Activated CD8-positive, alpha-beta T cell treated with anti-CD3 and anti-CD28 coated beads, Interleukin-2, amount 10 ng/mL, durations not matched to agents 7 days and 5 days (primary cell): ENCODE measurements at places on chromosomes 5 and 9. TPM values are rescaled to one million over a fixed set of nuclear protein-coding genes. Genes with fewer than 3 reads are reported as not detected.

FLT4 gene
- 0.90 TPM for total RNA-seq

PCDHGB2 gene
- 0.13 TPM for total RNA-seq

DNA sequence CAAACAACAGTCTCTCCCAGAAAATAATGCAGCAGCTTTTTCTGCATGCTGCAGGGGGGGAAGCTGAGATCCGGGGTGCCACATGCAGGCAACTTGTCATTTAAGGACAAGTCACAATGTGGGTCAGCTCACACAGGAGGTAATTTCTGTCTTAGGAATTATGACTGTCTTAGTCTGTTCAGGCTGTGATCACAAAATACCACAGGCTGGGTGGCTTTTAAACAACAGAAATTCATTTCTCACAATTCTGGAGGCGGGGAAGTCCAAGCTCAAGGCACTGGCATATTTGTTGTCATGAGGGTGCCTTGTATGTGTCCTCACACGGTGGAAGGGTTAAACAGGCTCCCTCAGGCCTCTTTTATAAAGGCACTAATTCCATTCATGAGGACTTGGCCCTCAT, 127.7 kb downstream of the DIRAS2 start:
- H3K36me3 ChIP-seq: no peaks in the 10 kb centered on the region
- no peak overlapping the region for H3K4me3 ChIP-seq
- no peak for DNase-seq
- peaks cover 10% of the 10 kb centered on the region for H3K27me3 ChIP-seq

- no peaks in the 10 kb centered on the region for H3K36me3 ChIP-seq
- no peak overlapping the region for H3K4me3 ChIP-seq
- no peaks in the 10 kb centered on the region for H3K4me1 ChIP-seq
- no peak overlapping the region for H3K27ac ChIP-seq
- no peak for DNase-seq
Observed at GRCh38 chr9:18143073-18143745, 330.7 kb upstream of the ADAMTSL1 start.

DNA sequence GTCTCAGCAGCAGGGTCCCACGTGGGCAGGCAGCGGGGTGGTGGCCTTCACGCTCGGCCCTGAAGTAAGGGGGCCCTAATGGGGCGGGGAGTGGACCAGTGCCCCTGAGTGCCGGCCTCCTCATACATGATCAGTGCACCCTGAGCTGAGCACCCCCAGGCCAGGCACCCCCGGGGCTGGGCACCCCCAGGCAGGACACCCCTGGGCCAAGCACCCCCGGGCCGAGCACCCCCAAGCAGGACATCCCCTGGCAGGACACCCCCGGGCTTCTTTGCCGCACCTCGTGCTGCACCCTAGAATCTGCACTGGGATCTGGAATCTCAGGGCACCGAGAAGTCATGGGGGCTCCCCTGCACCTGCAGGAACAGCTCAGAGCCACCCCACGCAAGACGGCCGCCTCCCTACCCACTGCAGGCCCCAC, 51.4 kb downstream of the EXD3 start:
- no peak overlapping the region for H3K27ac ChIP-seq
- no peaks in the 10 kb centered on the region for H3K4me1 ChIP-seq
- no peak overlapping the region for H3K4me3 ChIP-seq
- no peaks in the 10 kb centered on the region for H3K27me3 ChIP-seq
- no peak for DNase-seq

SLC6A19 gene
- not detected for total RNA-seq

DNA sequence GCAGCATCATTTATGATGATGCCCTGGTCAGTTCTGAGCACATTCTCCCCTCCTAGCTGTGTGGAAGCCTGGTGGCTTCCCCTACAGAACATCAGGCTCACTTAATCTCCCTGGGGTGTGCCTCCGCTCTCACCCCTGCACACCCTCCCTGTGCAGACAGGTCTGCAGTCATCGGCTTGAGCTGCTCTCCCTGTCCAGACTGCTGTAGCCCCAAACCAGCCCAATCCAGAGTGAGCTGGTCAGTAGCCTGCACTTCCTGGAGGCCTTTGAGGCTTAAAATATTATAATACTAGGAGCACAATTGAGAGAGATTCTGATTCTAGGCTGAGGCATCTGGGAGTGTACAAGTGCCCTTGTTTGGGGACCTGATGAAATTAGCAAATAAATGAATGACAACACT, 60.2 kb downstream of the PPARGC1B start:
- no peak overlapping the region for H3K27ac ChIP-seq
- H3K36me3 ChIP-seq: peaks cover 10% of the 10 kb centered on the region
- peaks cover 2% of the 10 kb centered on the region for H3K4me1 ChIP-seq

ADAM19 gene
- 80.6 TPM for total RNA-seq

DNA sequence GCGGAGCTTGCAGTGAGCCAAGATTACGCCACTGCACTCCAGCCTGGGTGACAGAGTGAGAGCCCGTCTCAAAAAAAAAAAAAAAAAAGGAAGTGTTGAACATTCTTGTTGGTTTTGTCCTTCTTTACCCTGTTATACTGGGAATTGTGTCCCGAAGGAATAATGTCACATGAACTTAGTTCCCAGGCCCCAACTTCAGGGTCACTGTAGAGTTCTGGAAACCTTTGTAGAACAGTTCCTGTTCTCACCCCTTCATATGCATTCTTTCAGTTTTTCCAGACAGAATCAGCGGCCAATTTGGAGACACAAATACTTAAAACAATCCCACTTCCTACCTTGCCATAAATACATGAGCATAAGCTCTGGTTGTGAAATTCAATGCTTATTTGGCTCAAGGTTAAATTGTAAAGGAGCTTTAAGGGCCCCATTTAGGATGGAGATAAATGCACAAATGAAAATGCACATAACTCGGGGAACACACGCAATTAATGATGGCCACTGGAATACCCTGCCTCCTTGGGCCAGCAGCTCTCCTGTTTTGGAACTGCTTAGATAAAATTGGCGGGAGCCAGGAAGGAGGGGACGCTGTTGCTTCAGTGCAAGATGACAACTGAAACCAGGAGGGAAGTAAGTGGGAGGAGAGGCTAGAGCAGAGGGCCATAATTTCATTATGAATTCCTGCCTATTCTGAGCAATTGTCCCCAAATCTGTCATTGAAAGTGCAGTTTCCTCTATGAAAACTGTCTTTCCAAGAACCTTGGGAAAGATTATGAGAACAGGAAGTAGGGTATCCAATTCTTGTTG, 153.7 kb downstream of the FGF1 start:
- peaks cover 2% of the 10 kb centered on the region for H3K27me3 ChIP-seq
- no peak overlapping the region for H3K27ac ChIP-seq
- no peaks in the 10 kb centered on the region for H3K36me3 ChIP-seq
- no peak for DNase-seq

GRCh38 chr5:80672140-80672736, 17.5 kb upstream of the DHFR start:
- no peak overlapping the region for H3K27ac ChIP-seq
- peaks cover 3% of the 10 kb centered on the region for H3K4me1 ChIP-seq
- no peak overlapping the region for H3K4me3 ChIP-seq

DNA sequence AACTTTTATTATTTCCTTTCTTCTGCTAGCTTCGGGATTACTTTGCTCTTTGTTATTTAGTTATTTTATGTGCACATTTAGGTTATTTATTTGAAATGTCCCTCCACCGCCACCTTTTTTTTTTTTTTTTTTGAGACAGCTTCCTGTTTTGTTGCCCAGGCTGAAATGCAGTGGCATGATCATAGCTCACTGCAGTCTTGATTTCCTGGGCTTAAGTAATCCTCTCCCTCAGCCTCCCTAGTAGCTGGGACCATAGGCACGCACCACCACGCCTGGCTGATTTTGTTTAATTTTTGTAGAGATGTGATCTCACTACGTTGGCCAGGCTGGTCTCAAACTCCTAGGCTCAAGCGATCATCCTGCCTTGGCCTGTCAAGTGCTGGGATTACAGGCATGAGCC, 38.5 kb downstream of the RIC1 start:
- peaks cover 37% of the 10 kb centered on the region for H3K4me1 ChIP-seq
- H3K27me3 ChIP-seq: no peaks in the 10 kb centered on the region
- no peak overlapping the region for H3K4me3 ChIP-seq
- H3K36me3 ChIP-seq: peaks cover 62% of the 10 kb centered on the region
- H3K27ac ChIP-seq: no peak overlapping the region
- no peak for DNase-seq

GRCh38 chr5:170638454-170639220, 134.8 kb downstream of the KCNIP1 start:
- no peak overlapping the region for H3K4me3 ChIP-seq
- no peak overlapping the region for H3K27ac ChIP-seq
- DNase-seq: peak; percentile 75
- H3K36me3 ChIP-seq: no peaks in the 10 kb centered on the region

NPM1 gene
- 1,394 TPM for total RNA-seq

- no peak overlapping the region for H3K4me3 ChIP-seq
- no peak overlapping the region for H3K27ac ChIP-seq
- H3K27me3 ChIP-seq: peaks cover 2% of the 10 kb centered on the region
- DNase-seq: no peak
Observed at GRCh38 chr9:77534376-77535057, 113.6 kb downstream of the GNA14 start.

DNA sequence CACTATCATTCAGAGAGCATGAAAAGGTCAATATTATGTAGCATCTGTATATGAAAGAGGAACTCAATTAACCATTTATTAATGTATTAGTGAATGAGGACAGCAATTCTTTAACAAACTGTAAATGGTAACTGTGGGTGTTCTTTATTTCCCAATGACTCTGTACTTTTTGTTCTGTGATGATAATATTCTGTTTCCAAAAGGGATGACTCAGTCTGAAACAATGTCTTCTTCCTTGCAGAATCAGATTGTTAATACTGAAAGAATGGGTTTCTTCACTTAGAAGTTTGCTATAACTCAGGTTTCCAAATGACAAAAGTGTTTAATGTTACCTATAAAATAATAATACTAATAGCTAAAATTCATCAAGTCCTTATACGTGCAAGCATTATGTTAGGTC, 1518.7 kb upstream of the WWC1 start:
- no peak overlapping the region for H3K4me3 ChIP-seq
- H3K4me1 ChIP-seq: no peaks in the 10 kb centered on the region
- H3K36me3 ChIP-seq: no peaks in the 10 kb centered on the region
- no peak overlapping the region for H3K27ac ChIP-seq
- no peaks in the 10 kb centered on the region for H3K27me3 ChIP-seq

- DNase-seq: peak; percentile 58
- peak overlapping the region; percentile 97 for H3K4me3 ChIP-seq
- H3K27ac ChIP-seq: peak overlapping the region; percentile 98
Observed at GRCh38 chr5:134874831-134875655, 872 bp downstream of the TXNDC15 start.

- H3K4me3 ChIP-seq: no peak overlapping the region
- H3K27ac ChIP-seq: no peak overlapping the region
- no peak for DNase-seq
- peaks cover 58% of the 10 kb centered on the region for H3K4me1 ChIP-seq
Observed at GRCh38 chr5:177442066-177442826, 4.4 kb upstream of the PRR7 start.

FOXD4L4 gene
- total RNA-seq: 0.18 TPM

GRCh38 chr9:111399772-111400563, 69.9 kb upstream of the OR2K2 start:
- H3K4me1 ChIP-seq: peaks cover under 1% of the 10 kb centered on the region
- H3K36me3 ChIP-seq: peaks cover 73% of the 10 kb centered on the region
- no peak overlapping the region for H3K4me3 ChIP-seq
- no peak for DNase-seq

DNA sequence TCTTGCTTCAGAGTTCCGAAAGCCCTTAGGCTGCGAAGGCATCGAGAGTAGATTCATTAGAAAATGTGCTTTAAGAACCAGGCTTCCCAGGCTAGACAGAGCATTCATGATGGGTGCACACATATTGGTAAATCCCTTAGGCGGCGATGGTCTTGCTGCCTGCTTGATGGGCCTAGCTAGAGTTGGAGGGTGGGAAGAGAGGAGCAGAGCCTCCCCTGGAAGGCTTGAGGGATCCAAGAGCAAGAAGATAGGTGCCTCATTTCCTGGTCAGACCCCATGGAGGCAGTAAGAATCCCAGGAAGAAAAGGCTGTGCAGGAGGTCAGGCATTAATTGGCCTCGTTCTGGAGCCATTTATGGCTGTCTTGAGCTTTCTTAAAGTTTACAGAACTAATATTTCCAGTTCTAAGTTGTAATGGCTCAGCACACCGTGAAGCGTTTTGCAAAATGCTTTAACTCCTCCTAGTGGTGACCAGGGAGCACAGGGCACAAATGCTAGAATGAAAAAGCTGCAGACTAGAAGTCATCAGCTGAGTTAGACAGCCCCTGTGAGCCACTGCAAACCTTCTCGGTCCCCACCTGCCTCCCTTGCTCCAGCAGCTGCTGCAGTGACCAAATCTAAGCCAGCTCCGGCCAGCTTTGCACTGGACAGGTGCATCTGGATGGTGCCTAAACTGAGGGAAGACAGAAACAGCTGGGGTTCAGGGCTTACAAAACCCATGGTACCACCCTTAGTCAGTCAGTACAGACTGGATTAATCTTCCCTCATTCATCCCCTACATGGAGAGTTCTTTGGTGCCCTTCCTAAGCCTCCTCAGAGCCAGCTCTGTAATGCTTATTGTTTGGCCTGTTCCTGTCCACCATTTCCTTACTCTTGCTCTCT, 14.7 kb downstream of the SLC45A2 start:
- H3K4me3 ChIP-seq: no peak overlapping the region
- no peaks in the 10 kb centered on the region for H3K36me3 ChIP-seq
- peaks cover 15% of the 10 kb centered on the region for H3K4me1 ChIP-seq
- DNase-seq: peak; percentile 30

DNA sequence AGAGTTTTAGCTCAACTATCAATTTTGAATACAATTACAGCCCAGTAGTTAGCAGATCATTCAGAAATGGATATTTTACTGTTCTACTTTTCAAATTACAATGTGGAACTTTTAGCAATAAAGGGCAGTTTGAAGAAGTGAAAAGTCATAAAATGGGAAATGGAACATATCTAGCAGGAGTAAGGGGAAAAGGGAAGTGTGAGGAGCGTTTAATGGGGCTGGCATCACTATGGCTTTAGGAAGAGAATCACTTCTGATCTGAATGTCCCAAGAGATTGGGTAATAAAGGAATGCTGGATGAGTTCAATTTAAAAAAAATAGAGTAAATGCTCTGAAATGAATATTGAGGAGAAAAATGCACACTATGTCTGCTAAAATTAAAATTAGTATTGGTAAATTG, 77.4 kb downstream of the ATPSCKMT start:
- no peak overlapping the region for H3K27ac ChIP-seq
- no peaks in the 10 kb centered on the region for H3K27me3 ChIP-seq
- H3K4me3 ChIP-seq: no peak overlapping the region
- H3K36me3 ChIP-seq: no peaks in the 10 kb centered on the region
- no peak for DNase-seq
- H3K4me1 ChIP-seq: no peaks in the 10 kb centered on the region

DNA sequence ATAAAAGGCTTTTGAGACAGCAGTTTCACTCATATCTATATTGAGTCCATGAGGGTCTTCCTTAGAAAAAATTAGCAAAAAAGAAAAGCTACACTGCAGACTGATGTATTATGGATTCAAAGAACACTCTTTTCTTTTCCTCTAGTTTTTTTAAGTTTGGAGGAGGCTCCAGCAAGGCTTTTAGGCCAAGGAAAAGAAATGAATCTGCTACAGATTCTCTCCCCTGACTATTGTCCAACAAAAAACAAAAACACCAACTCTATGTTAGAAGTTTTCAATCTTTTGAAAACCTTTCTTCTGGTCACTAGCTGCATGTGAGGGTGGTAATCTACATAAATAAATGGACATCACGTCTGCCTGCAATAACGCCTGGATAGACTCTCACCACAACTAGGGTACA, 310.4 kb downstream of the ARL15 start:
- H3K27me3 ChIP-seq: no peaks in the 10 kb centered on the region
- no peak overlapping the region for H3K4me3 ChIP-seq
- DNase-seq: no peak
- no peaks in the 10 kb centered on the region for H3K36me3 ChIP-seq
- peaks cover 4% of the 10 kb centered on the region for H3K4me1 ChIP-seq

COL15A1 gene
- 0.37 TPM for total RNA-seq

C9orf50 gene
- total RNA-seq: not detected
